ENCODE measurements at places on chromosomes 16 and 17.

DNA sequence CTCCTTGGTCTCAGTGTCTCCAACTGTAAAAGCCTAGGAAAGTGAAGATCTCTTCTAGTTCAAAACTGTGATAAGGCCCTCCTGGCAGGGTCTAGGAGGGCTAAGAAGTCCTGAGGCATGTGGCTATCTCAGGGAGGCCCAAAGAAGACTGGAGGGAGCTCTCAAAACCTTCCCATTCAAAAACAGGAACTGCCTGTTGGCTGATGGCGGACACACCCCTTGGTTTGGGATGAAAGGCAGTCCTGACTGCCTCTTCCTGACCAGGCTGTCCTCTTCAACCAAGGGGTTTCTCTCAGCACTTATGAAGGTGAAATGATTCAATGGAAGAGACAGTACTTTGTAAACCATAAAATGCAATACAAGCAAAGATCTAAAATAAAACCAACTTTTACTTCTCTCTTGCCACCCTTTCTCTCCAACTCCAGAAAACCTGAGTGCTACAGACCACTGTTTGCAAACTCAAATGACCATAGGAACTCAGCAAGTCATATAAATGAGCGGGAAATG, 4.7 kb downstream of the ZNF764 start:
- DNase-seq = no peak

- DNase-seq = no peak
Measured at GRCh38 chr17:59483860-59484259, 81.5 kb upstream of the DHX40 start.

- DNase-seq = no peak
Measured at GRCh38 chr17:64564098-64564497, 57.3 kb downstream of the CEP95 start.

GRCh38 chr16:90018652-90019542, at the start of gene DBNDD1:
TSS of gene DBNDD1 (minus strand) at chr16:90019456. CDS start at chr16:90019341, 115 bp downstream.
- DNase-seq = no peak

DNA sequence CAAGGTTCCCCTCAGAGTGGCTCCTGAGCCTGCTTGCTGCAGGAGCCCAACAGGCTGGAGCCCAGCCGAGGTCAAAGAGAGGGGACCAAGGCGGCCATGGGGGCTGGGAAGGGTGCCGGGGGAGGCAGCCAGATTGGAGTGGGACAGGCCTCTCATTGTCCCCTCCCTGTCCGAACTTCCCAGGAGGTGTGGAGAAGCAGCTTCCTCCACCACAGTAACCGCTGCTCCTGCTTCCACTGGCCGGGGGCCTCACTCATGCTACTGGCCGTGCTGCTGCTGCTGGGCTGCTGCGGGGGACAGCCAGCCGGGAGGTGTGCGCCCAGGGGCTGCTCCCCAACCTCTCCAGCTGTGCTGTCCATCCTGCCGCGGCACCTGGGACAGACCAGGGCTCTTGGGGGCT, 29.3 kb downstream of the TMEM94 start:
- DNase-seq = no peak

DNA sequence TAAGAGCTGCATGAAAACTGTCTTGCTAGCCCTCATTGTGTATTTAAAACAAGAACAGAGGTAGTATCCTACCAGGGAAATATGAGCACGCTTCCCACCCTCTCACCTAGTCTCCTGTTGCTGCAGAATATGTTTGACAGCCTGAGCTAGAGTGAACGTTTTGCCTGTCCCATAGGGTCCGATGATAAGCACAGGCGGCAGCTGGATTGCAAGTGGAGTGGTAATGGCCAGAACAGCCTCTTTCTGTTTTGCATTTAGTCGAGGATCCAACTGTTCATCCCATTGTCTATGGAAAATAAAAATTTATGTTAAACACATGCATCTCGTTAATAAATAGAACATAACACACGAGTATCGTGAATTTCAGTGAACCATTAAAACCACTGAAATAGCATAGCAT, 84.2 kb downstream of the HELZ start:
- no peak for DNase-seq

DNA sequence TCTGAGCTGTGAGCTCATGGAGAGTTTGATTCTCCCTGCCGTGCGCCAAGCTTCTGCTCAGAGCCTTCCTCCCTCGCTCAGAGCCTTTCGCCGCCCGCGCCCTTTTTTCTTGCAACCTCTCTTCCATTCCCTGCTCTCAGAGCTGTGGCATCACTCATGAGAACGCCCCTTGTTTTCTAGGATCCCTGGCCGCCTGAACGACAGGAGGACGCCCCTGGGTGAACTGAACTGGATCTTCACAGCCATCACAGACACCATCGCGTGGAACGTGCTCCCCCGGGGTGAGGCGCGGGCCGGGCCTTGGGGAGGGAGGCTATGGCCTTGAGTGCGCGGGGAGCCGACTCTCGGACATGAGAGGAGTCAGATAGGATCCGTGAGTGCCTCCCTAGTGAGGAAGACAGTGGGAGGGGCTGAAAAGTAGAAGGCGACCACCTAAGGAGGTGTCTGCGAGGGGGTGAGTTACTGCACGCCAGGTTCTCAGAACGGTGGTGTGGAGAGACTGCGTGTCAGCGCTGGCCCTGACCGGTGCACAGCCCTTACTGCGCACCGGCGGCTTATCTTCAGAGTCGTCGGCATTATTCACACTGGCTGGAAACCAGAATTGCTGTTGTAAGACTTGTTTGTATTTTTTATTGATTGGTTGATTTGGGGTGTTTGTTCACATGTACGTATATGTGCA, 169.5 kb upstream of the CHMP6 start:
- DNase-seq = no peak

DNA sequence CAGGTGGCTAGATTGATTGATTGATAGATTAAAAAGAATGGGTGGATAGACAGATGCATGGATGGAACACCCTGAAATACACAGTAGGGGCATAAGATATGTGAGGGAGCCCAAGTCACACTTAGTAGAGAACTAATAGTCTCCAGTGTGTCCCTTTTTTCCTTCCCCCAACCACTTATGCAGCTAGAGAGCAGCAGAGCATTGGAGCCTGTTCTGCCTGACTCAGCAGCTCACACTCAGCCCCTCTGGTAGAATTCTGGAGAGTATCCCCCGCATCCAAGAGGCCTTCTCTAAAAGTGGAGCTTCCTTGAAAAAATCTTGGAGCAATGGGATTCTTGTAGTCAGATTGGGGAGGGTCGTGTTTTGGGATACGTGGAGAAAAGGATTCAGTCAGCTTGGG, 20.5 kb upstream of the GPR139 start:
- no peak for DNase-seq

DNA sequence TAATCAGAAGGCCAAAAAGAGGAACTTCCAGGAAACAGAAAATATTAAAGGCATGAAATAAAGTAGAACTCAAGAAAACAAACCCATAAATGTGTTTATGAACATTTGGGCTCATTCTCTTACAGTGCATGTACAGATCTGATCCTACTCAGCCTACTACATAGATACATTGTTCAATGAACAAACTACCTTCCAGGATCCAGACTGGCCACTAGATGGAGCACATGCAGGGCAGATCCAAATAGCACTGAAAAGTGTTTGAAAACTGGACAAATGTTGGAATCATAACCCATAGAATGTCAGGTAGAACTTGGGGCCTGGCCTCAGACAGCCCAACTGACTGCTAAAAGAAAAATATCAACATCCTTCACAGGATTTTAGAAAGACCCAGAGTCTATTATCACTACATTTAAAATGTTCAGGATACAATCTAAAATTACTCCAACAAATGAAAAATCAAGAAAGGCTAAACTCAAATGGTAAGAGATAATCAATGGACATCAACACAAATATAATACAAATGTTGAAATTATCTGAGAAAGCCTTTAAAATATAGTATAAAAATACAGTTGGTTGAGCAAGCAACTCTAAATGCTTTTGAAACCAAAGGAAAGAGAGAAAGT, 122.4 kb upstream of the NUDT7 start:
- no peak for DNase-seq

GRCh38 chr17:81494626-81495377, 17.8 kb downstream of the ACTG1 start:
- DNase-seq = no peak

DNA sequence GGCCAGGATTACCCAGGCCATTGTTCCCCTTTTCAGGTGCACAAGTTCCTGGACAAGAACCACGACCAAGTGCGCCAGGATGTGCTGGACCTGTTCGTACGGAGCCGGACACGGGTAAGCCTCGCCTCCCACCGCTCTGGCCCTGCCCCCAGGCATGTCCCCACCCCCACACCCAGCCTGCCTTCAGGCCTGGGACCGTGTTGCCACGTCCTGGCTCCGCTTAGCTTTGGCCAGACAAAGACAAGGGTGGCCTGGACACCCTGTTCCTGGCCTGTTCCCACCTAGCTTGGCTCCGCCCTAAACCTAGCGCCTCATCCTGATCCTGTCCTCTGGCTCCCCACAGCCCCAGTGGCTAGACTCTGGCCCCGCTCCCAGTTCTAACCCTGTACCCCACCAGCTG, 30.9 kb downstream of the MYO15A start:
- no peak for DNase-seq

GRCh38 chr17:8785547-8786413, 13.4 kb downstream of the MFSD6L start:
- peak; percentile 23 for DNase-seq

- DNase-seq = no peak
Measured at GRCh38 chr17:70274255-70274654, 104.9 kb downstream of the KCNJ2 start.

- no peak for DNase-seq
Measured at GRCh38 chr16:35598696-35599332, 2139.4 kb downstream of the TP53TG3F start.

- DNase-seq = peak; percentile 36
Measured at GRCh38 chr16:89917773-89918452, 749 bp upstream of the MC1R start.

DNA sequence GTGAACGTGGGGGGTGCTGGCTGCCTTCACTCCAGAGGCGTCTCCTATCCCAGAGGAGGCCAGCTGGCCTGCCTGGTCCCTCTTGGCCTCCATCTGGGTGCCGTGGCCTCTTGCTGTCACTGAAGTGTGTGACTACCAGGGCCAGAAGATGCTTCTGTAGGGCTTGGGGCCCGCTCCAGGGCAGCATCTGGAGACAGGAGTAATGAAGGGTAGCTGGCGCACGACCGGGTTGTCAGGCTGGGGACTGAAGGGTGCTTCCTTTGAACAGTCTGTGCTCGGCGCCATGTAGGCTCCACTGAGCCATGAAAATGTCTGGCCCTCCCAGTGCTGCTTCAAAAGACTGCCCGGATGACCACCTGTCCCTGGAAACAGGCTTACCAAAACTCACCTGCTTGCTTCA, 31.3 kb downstream of the ASIC2 start:
- DNase-seq = no peak

- DNase-seq = no peak
Measured at GRCh38 chr17:43367737-43368242, 31.0 kb upstream of the ARL4D start.

DNA sequence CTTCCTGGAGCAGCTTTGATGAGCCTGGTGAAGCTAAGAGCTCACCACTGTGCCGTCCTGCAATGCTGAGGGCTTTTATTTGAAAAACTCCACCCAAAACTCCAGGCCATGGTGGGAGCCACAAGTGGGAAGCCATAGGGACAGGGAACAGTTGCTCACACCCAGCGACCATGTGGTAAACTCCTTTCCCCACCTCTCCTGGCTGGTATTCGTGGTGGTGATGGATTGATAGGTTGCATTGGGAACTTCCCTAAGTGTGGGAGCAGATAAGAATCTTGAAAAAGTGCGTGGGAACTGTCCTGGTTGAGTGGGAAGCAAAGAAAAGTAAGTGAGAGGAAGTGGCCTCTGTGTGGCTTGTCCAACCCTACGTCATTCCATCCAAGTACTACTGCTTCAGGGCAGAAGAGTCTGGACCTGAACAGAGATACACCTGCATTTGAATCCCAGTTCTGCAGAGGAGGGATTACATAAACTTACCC, at the start of gene CCL1:
TSS of gene CCL1 (minus strand) at position 51 of the 479 bp plus-strand sequence. CDS start 72 bp downstream, outside the sequence.
- no peak for DNase-seq

DNA sequence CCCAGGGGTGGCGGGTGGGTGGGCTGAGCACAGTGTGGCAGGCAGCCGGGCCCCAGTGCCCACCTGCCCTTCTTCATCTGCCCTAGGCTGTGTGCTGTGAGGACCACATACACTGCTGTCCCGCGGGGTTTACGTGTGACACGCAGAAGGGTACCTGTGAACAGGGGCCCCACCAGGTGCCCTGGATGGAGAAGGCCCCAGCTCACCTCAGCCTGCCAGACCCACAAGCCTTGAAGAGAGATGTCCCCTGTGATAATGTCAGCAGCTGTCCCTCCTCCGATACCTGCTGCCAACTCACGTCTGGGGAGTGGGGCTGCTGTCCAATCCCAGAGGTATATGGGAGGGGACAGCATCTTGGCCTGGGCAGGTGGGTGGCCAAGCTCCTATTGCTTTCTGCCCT, 6.4 kb downstream of the GRN start:
- no peak for DNase-seq

DNA sequence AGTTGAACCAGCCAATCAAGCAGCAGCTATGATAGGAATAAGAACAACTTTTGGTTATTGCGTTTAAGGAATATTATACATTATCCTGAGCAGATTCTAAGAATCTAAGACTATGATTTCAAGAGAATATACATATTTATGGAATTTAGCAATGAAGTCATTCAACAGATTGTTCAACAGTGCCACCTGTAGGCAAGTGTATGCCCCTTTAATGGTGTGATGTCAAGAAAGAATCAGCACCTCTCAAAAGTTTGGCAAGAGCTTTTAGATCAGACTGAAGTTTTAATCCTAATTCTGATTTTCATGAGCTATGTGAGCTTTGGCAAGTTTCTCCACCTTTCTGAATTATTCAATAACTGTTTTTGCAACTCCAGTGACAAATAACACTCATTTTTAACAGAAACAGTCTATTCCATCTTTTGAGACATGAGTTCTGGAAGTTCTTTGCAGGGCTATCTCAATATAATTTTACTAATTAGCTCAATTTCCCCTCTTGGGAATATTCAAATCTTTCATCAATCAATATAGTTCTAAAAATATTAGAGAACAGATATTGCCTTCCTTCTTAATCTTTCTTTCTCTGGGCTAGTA, 474.3 kb upstream of the TOM1L1 start:
- no peak for DNase-seq

DNA sequence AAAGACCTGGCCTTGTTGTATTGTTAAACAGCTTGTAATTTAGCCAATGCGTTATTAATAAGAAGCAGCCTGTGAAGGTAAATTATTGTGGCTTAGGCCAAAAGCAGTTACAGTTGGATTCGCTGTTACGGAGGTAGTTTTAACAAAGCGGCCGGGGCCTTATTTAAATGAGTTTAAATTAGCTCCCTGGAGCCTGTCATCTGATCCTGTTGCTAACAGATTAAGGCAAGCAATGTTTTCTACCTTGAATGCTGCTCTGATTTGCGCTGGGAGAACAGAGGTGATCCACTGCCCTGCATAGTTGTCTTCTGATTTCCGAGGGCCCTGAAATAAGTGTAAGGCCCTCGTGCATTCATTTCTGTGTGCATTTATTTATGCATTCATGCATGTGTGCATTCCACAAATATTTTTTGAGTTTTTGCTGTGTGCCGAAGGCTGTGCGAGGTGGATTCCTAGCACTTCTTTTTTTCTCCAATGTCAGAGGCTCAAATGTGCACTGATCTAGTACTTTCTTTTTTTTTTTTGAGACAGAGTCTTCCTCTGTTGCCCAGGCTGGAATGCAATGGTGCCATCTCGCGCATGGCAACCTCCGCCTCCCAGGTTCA, 10.9 kb downstream of the SEC14L5 start:
- DNase-seq = no peak

GRCh38 chr17:77840513-77841165, 117.9 kb upstream of the TNRC6C start:
- DNase-seq = no peak

All from stimulated activated CD8-positive, alpha-beta memory T cell treated with anti-CD3 and anti-CD28 coated beads, Interleukin-15, amount 100 ng/mL, for 4 hours (primary cell).